ENCODE measurements at places on chromosomes 16 and 17. TPM values are rescaled to one million over a fixed set of nuclear protein-coding genes. Genes with fewer than 3 reads are reported as not detected.

DNA sequence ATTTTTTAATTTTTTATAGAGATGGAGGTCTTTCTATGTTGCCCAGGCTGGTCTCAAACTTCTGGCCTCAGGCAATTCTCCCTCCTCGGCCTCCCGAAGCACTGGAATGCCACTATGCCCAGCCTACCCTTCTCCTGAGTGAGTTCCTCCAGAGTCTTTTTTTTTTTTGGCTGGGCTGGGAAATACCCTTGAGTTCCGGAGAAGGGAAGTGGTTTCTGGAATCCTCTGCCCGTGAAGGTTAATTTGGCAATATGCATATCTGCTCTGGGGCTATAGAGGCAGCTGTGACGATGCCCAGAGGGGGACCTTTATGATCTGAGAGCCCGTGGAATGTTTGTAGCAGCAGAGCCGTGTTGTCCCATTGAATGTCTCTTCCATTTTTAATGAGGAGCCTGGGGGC lies 217.5 kb downstream of the RBFOX1 start:
- no peak for DNase-seq

GRCh38 chr17:29129731-29130130 lies 50.5 kb downstream of the MYO18A start:
- no peak for DNase-seq

DNA sequence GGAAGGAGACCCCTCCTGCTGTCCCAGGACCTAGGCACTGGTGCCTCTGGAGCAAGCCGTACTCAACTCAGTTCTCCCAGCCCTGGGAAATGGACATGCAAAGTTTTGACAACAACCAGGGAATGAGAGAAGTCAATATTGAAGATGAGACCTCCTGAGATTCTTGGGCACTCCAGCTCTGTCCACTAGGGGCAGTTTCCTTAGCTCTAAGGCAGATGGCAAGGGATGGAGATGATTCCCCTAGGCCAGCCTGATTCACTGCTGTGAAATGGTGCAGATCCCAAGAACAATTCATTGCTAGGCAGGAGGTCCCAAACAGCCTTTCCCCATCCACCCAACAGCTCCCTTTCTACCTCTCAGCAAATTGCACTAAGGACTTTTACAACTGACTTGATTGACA lies 20.5 kb upstream of the SDR42E2 start:
- DNase-seq, result no peak

SLC5A11 gene
- polyA plus RNA-seq, result not detected

- no peak for DNase-seq
Measured at GRCh38 chr17:39579318-39580081, 28.2 kb downstream of the NEUROD2 start.

DNA sequence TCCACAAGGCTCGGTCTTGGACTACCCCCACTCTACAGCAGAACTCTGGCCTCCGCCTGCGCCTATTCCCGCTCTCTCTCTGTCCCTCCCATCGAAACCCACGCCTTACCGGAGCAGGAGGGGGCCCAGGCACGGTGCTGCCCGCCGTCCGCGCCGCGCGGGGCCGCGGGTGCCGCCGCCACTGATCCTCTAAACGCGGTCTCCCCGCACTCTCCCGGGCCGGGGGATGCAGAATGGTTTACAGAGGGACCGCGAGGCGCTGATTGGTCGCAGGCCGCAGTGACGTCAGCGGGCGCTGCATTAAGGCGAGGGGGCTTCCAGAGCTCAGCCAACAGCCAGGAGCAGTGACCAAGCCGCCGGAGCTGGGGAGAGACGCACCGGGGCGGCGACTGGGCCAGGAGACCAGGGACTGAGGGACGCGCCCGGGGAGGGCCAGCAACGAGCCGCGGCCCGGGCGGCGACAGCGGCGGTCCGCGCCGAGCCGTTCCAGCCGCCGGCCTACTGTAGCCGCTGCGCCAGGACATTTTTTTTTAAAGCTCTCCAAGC lies 747 bp upstream of the LHX1 start:
- DNase-seq, result no peak

CSH1 gene
- not detected for polyA plus RNA-seq

DNA sequence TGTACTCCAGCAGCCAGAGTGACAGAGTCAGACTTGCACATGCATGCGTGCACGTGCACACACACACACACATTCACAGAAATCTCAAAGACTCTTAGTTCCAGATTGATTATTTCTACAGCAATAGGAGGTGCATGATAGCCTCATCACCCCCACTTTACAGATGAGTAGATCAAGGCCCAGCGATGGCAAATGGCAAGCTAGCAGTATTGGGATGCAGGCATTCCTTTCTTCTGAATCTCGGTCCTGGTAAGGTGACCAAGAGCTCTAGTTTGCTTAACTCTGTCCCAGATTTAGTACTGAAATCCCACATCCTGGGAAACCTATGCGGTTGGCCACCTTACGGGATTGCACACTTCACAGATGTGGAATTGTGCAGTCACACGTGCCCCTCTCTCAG lies 38.6 kb downstream of the ITGAM start:
- DNase-seq, result no peak

- DNase-seq, result no peak
Measured at GRCh38 chr17:58275417-58275816, 5.3 kb downstream of the MPO start.

DNA sequence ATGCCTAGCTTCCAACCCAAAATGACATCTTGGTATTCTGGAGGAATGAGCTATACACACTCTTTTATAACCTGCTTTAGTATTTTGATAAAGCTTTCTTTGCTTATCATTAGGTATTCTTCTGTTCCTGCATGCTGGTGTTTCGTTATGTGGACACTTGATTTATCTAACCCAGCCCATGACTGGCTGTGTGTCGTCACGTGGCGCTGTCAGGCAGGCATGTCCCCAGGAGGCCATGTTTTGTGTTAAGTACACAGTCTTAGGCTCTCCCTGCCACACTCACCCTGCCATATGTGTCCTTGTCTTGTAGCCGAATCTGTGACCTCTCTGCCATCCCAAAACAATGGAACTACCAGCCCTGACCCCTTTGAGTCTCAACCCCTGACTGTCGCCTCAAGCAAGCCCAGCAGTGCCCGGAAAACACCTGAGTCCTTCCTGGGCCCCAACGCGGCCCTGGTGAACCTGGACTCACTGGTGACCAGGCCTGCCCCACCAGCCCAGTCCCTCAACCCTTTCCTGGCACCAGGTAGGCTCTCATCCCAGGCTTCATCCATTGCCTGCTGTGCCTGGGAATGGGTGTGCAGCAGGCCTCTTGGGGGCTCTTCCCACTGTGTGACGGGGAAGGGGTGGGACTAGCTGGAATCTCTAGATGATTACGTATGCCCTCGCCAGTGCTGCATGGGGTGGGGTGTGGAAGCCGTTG lies 30.8 kb downstream of the B9D1 start:
- no peak for DNase-seq

RGS11 gene
- 0.07 TPM for polyA plus RNA-seq

Measured in CD14-positive monocyte (primary cell).